Stimulated activated CD8-positive, alpha-beta memory T cell treated with anti-CD3 and anti-CD28 coated beads, Interleukin-7, amount 100 ng/mL, for 4 hours (primary cell): ENCODE measurements at places on chromosomes 1 and 21.

DNA sequence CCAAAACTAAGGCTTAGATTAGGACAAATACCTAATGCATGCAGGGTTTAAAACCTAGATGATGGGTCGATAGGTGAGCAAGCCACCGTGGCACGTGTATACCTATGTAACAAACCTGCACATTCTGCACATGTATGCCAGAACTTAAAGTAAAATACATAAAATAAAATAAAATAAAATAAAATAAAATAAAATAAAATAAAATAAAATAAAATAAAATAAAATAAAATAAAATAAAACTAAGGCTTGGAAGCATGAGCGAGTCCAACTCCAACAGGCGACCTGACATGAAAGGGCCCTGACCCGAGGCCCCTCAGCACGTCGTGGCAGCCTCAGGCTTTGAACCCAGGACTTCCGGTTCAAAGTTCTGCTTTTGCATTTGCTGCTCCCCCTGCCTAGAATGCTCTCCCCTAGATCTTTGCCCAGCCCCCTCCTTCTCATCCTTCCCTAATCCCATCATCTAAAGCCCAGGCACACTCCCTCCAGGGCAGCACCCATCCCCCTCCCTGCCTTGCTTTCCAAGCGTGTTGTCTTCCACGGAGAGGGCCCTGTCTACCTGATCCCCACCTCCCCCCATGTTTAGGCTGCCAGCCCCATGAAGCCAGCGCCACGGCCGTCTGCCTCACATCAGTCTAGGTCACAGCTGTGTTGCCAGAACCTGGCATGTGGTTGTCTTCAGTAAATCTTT lies 64.3 kb downstream of the TAS1R2 start:
- no peak for DNase-seq

GRCh38 chr1:53807916-53808315 lies 30.2 kb downstream of the NDC1 start:
- no peak for DNase-seq

- no peak for DNase-seq
These were observed 315.2 kb downstream of the RPS6KC1 start for GRCh38 chr1:213366141-213366831.

DNA sequence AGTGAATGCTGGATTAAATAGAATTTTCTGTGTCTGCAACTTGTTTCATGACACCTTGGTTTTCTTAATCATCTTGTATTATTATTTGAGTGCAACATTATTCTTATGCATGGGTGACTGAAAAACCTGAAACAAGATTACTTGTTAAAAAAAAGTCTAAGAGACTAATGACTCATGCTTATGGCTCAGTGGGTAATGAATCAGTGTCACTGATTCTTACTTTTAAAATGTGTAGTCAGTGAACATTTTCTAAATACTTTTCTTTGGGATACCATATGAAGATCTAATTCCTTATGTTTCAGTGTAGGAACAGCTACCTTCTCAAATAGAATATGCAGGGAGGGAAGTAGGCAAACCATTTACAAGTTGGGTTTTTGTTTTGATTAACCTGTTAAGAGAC lies 65.5 kb downstream of the PRKAA2 start:
- no peak for DNase-seq

GRCh38 chr1:8763888-8764287 lies 53.6 kb downstream of the RERE start:
- DNase-seq = no peak

DNA sequence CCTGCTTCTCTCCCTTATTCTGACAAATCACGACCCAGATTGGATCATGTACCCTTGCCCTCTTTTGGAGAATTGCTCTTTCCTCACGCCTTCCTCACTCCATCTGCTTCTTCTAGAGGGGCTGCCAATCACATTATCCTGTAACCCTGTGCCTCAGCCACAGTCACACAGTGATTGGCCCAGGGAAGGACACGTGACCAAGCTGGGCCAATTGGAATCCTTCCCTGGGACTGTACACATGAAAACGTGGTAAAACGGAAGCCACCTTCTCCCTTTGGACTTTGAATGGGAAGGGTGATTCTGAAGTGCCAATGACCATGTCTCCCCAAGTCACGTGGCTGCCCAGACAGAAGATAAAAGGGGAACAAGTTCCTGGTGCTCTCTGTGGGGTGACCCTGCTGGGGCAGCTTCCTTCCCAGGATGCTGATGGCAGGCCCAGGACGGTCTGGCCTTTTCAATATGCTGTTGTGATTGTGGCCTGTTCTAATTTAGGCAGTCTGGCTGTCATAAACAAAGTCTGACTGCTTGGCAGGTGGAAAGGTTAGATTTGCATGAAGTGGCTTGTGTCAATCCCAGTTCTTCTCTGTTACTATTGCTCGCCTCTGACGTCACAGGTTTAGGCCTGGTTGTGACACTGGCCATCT lies 92.9 kb downstream of the UBIAD1 start:
- no peak for DNase-seq

- DNase-seq = no peak
These were observed 219.6 kb downstream of the MRPL39 start for GRCh38 chr21:25387665-25388064.

GRCh38 chr1:41122851-41123518 lies 101.5 kb upstream of the SLFNL1 start:
- no peak for DNase-seq

GRCh38 chr1:173867141-173867752 lies 542 bp downstream of the GAS5 start:
- no peak for DNase-seq

DNA sequence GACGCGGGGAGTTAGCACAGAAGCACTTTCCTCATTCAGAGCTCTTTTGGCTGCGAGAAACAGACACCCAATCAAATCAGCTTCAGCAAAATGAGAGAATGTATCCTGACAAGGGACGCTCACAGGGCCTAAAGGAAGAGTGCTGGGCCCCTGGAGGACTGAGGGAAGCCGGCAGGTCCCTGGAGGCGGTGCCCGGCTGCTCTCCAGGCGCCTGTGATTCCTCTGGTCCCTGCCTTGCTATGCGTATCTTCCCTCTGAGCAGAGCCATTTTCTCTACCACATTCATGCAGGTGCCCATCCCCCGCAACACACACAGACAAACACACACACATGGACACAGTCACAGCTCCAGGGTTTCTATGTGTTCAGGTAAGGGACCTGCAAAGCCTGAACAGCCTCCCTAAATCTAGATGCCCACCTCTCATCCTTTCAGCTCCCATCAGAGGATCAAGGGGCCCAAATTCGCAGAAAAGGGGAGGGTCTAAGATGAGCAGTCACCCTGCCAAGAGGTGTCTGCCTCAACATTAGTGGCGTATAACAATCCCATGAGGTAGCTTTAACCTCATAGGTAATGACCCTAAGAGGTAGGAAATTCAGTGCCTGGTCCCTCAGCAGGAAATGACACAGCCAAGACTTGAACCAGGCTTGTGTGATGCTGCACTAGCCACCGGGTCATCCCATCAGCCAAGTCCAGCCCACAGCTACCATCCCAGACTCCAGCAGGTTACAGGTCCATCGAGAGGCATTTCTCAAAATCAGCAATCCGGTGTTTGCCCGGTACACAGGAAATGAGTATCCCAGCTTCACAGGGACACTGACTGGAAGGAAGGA lies 29.0 kb downstream of the PTAFR start:
- DNase-seq = no peak

DNA sequence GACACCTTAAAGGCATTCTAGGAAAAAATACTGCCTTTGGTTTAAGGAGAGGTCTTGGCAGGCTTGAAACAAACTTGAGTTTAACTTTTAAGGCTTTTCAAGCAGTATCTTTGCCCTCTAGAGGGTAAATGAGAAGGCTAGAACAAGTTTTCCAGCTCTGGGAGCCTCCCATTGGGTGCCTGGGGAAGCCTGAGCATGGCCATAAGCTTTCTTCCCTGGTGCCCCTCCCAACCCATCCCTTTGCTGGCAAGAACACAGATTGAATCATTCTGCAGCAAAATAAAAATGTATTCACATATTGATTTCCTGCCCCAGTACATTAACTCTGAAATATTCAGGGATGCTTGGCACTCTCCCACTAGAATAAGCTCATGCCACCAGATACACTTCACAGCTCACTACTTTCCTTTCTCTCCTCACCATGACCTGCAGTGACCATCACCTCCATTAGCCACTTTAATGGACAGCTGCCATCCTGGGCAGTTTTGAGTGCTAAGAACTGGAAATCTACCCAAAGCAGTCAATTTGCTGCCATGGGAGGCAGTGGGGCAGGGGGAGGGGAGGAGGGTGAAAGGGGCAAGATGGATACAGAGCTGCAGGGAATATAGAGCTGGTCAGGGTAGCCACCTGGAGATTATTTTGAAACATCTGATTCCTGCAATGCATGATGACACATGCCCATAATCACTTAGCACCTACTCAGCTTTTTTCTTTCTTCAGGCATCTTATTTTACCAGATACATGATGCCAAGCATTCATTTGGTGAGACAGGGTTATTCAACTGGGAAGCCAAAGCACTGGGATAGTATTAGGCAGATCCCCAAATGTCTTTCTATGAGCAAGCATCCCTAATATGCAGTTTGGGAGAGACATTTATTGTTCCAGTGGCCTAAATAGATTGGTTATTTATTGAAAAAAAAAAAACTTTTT lies 140.6 kb downstream of the SYT2 start:
- no peak for DNase-seq

DNA sequence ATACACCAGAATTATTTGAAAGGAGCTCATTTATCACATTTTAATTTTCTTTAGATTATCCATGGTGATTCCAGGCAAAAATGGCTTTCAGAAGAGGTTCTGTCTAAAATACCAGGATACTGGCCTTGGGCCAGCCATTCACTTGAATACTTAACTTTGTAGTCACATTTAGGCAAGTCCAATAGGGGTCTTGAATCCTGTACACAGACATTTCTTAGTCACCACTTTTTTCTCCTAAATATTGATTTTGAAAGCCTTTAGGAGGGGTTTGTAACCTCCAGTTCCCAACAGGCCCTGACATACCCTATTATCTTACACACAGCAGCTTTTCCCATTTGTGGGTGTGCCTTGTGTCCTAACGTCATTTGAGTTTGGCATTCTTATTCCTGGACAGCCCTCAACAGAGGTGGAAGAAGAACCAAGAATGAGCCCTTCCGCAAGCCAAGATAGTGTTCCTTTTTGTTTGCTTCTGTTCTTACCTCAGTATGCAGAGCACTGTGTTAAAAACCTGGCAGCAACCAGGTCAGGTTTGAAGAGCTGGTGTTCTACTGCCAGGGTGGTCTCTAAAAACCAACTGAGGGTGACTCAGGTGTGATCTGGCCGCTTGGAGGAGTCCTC lies 19.5 kb downstream of the MAP3K7CL start:
- no peak for DNase-seq

DNA sequence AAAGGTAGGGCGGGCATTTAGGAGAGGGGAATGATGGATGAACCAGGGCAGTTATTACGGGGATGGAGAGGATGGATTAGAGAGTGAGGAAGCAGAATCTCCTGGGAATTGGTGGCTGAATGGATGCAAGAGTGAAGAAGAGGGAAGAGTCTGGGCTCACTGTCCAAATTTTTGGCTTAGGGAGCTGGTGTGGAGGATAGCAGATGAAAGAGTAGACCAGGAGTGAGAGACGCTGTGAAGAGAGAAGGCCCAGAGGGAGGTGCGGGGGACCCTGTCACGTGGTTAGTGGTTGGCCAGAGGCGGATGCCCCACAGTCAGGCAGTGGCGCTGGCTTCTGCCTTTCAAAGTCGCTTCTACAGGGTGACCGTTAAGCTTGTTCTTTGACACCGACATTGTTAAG lies 78.4 kb downstream of the PEX14 start:
- no peak for DNase-seq

DNA sequence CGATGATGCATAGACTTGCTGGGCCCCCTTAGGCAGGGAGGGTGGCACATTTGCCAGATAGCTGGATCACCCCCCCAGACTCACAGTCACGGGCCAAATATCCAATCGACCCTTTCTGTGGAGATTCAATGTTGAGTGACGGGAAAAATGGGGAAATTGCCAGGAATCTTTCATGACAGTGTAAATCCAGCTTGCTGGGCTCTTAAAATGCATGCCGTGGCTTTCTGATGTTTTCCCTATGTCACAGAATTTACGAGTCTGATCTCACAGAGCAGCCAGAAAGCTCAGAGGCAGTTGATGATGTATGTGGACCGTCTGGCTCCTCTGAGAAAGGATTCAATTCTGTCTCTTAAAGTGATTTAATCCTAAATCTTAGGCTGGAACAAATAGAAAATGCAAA lies 150.1 kb upstream of the ZNF644 start:
- no peak for DNase-seq

- DNase-seq = no peak
These were observed 72.4 kb downstream of the NTNG1 start for GRCh38 chr1:107213225-107213624.

- no peak for DNase-seq
These were observed 3.6 kb downstream of the LPAR3 start for GRCh38 chr1:84889437-84889836.

DNA sequence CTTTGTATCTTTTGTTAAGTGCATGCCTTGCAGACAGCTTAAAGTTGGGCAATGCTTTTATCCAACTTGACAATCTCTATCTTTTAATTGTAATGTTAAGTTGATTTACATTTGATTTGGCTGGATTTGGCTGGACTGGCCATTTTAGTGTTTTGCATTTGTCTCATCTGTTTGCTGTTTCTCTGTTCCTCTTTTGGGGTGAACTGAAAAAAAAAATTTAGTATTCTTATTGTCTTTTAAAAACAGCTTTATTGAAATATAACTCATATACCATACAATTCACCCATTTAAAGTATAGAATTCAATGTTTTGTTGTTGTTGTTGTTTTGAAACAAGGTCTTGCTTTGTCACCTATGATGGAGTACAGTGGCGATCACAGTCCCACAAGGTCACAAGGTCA lies 34.4 kb downstream of the DIPK1A start:
- no peak for DNase-seq

GRCh38 chr21:42674351-42674940 lies 21.0 kb downstream of the PDE9A start:
- no peak for DNase-seq

DNA sequence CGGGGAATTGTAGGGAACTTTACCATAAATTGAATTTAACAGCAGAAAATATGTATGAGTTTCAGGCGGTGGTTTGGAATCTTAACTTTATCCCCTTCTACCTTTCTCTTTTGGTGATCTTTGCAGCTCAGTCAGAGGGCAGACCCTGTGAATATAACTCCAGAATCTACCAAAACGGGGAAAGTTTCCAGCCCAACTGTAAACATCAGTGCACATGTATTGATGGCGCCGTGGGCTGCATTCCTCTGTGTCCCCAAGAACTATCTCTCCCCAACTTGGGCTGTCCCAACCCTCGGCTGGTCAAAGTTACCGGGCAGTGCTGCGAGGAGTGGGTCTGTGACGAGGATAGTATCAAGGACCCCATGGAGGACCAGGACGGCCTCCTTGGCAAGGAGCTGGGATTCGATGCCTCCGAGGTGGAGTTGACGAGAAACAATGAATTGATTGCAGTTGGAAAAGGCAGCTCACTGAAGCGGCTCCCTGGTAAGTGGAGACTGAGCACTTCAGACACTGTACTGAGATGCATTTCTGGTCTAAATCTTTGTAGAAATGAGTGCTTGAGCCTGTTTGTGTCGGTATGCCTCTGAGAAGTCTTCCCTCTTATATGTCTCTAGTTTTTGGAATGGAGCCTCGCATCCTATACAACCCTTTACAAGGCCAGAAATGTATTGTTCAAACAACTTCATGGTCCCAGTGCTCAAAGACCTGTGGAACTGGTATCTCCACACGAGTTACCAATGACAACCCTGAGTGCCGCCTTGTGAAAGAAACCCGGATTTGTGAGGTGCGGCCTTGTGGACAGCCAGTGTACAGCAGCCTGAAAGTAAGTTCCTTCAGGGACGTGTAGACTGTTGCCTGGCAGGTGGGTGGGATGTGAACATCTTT lies 1.5 kb downstream of the CCN1 start:
- DNase-seq = no peak
